ENCODE measurements at places on chromosomes 13 and 19.

GRCh38 chr13:106010836-106011235, 524.6 kb downstream of the EFNB2 start:
- DNase-seq, result no peak

GRCh38 chr19:5991244-5991838, 13.4 kb upstream of the RANBP3 start:
- DNase-seq, result no peak

GRCh38 chr13:113746143-113746525, 12.9 kb upstream of the TMEM255B start:
- DNase-seq, result no peak

GRCh38 chr19:4795400-4795799, 3.9 kb downstream of the FEM1A start:
- DNase-seq, result no peak

- DNase-seq, result no peak
Measured at GRCh38 chr19:58531034-58531840, 11.6 kb upstream of the ZBTB45 start.

- DNase-seq, result no peak
Measured at GRCh38 chr19:928471-929202, 2.8 kb downstream of the ARID3A start.

GRCh38 chr19:14096272-14096992, 5.9 kb upstream of the SAMD1 start:
- DNase-seq, result no peak

DNA sequence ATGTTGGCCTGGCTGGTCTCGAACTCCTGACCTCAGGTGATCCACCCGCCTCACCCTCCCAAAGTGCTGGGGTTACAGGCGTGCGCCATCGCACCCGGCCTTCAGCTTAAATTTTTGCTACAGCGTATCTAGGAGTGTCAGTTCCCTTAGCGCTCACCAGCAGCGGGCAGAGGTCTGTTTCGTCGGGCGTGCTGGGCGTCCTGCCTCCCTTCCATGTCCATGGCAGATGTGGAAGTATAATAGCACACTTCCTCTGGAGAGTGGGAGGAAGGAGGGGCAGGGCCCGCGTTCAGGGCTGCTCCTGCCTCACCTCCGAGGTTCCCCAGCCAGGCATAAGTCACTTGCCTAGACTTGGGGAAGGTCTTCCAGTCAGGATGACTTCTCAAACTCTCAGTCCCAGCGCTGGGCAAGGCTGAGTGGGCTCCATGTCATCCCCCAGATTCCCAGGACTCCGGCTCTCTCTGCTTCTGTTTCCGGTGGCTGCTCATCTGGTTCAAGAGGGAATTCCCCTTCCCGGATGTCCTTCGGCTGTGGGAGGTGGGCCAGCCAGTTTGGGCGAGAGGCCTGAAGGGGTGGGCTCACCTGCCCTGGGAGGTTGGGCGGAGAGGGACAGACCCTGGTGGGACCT, 9.5 kb downstream of the IL4I1 start:
- no peak for DNase-seq

- no peak for DNase-seq
Measured at GRCh38 chr19:31338069-31338776, 11.0 kb downstream of the TSHZ3 start.

GRCh38 chr13:20714161-20714560, 10.7 kb downstream of the IL17D start:
- DNase-seq, result no peak

All from stimulated activated CD8-positive, alpha-beta memory T cell treated with anti-CD3 and anti-CD28 coated beads, Interleukin-15, amount 100 ng/mL, for 4 hours (primary cell).